Breast epithelium (tissue), 4 donors: ENCODE measurements at places on chromosomes 7 and 10.

DNA sequence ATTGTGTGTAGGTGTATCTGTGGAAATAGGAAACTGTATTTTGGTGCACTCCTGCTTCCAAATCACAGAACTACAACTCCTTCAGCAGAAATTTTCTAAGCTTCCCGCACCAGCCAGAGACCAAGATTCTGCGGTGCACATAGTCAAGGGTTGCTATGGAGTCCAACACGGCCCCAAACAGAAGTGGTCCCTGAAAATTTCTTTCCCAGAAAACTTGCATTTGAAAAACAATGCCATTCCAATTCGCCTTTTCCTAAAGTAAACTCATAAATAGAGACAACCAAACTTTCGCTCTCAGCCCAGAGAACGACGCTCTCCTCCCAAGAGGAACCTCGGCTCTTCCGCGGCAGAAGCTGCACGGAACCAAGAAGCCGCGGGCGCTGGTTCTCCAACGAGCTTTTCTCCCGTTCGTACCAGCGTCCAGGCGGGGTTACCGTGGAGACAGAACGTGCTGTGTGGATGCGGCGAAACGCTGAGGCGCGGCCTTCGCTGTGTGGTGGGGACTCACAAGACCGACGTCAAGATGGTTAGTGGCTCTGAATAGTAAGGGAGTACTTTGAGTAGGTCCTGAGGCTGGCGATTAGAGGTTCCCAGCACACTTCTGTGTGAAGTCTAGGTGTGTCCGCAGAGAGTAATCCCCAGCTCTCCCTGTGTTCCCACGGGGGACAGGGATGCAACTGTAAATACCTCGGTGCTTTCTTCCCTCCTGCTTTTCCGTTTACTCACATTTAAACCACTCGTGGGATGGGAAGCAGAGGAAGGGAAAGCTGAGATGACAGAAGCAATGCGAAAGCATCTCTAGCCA lies 24.0 kb upstream of the ZC3HAV1 start:
- peak; percentile 78 for DNase-seq

DNA sequence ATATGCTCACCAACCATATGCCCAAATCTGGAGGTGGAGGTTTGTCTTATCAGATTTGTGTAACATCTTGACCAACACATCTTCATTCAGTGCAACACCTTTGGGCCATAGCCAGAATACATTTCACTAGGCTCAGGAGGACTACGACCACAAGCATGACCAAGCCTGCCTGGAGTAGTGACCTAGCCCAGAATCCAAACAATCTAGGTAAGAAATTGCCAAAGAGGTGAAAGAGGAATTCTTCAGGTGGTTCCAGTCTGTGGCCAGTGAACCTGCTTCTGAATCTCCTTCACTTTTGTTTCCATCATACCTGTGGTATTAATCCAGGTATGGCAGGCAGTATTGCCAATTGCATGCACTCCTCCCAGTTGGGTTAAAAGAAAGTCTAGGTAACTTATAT lies 112.8 kb upstream of the RAB18 start:
- DNase-seq, result no peak

GRCh38 chr7:32564542-32564941 lies 69.3 kb downstream of the AVL9 start:
- no peak for DNase-seq

- DNase-seq, result no peak
Observed at GRCh38 chr7:50119815-50120637, 27.0 kb upstream of the ZPBP start.

GRCh38 chr10:119403921-119404320 lies 138.6 kb downstream of the RGS10 start:
- DNase-seq, result no peak

GRCh38 chr7:144386741-144387140 lies 16.8 kb downstream of the NOBOX start:
- DNase-seq, result no peak

DNA sequence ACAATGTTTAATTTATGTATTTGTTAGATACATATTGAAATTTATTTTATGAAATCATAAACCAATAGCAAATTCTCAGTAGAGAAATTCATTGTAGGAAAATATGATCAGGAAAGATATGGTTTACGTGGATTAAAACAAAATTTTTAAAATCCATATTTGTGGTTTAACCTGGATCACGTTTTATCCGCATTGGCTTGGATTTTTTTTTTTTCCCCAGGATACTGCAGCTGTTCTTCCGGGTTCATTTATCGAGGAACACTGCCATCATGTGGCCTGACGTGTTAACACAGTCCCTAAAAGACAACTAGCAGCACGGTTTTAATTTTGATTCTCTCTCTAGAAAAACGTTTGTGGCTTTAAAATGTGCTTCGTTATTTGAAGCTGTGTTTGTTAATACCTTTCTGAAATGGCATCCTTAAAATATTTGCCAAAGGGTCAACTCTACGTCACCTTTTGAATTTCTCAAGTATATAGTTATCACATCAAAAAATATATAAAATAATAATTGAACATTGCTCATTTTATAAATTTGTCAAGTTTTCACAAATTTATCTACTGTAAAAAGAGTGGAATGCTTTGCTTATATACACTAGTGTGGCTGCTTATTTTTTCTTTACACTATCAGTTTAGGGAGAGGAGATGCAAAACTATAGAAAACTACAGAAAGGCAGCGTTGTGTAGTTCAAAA lies 8.7 kb upstream of the ASB4 start:
- no peak for DNase-seq

DNA sequence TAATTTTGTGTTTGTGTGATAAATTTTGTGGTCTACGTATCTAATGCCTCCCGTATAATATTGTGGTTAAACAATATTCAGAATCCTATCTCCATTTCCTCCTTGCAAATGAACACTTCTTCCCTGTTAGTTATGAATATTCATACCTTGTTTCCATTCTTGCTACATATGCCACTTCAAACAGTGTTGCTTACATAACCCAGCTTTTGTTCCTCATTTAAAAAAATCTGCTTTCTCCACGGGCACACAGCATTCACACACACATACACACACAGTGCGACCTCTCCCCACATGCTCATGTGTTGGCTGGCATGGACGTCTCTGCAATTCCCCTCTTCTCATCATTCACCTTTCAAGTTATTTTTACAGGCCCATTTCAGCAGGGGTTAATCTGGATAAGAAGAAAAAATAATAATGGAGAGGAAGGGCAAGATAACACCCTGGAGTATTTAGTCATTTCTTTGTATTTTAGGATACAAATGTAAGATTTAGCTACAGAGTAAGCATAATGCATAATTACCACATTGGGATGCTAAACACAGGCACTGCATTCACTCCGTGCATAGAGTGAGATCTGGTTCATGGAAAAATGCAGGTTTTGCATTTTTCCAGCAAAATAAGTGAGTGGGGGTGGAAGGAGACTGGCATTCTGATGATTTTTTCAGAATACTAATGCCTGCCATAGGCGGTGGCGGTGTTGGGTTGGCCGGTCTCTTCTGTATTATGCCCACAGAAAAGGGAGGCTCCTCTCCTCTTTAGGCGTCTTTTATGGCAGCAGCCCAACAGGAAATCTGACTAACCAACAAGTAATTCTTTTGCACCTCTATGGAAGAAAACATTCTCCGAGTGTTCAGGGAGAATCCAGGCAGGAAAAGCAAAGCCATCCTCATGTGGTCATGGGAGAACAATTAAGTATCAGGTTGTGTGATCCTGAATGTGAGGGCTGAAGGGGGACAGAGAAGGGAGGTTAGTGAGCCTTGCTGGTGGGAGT lies 31.7 kb upstream of the ELMO1 start:
- no peak for DNase-seq

GRCh38 chr7:73519867-73520672 lies 2.0 kb downstream of the BAZ1B start:
- DNase-seq, result no peak

DNA sequence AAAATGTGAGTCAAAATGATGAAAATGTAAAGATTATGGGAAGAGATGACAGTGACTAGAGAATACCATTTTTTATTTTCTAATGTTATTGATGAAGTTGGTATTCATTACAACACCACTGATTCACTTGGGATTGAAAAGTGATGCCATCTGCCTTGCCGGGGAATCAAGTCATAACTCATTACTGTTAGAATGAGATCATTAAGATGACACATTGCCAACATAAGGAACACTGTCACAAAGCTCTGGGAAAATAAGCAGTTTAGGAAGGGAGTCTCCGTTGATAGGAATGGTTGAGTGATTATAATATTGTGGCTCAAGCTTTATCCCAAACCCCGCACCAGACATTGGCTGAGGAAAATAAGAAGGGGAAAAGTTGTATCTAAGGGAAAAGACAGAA lies 121.5 kb upstream of the PLPP4 start:
- no peak for DNase-seq

GRCh38 chr7:70773406-70773805 lies 358.5 kb upstream of the GALNT17 start:
- no peak for DNase-seq

DNA sequence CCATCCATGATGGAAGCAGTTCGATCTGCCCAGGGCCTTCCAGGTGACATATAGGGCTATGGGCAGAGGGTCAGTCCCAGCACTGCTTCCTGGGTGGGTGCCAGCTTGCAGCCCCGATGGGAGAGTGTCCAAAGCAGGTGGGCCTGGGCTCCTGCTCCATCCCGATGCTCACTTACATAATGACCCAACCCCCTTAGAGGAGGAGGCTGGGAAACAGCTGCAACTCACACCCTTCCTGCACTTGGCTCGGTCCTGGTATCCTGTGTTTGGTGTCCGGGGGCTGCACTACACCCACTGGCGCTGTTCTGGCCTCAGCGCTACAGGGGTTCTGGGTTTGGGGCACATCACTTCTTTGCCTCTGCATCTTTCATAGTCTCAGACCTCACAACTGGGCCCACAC lies 58.5 kb downstream of the PKD1L1 start:
- no peak for DNase-seq

GRCh38 chr7:20839196-20839735 lies 52.6 kb upstream of the SP8 start:
- no peak for DNase-seq

DNA sequence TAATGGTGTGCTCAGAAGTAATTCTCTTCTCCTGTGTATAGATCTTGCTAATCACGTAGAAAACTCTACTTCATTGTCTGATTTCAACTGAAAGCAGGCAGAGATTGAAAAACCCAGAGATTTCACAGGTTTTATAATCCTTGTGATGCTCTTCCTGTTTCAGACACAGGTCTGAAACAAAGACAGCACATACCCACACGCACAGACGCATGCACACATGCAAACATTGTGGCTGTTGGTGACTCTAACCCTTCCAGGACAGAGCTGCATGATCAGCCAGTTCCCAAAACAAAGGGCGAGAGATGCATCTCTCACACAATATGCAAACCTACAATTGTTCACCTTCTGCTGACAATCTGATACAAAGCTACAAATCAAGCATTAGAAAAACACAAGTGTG lies 11.1 kb upstream of the TFEC start:
- no peak for DNase-seq

- DNase-seq, result no peak
Observed at GRCh38 chr7:115009736-115010440, 88.0 kb downstream of the MDFIC start.

DNA sequence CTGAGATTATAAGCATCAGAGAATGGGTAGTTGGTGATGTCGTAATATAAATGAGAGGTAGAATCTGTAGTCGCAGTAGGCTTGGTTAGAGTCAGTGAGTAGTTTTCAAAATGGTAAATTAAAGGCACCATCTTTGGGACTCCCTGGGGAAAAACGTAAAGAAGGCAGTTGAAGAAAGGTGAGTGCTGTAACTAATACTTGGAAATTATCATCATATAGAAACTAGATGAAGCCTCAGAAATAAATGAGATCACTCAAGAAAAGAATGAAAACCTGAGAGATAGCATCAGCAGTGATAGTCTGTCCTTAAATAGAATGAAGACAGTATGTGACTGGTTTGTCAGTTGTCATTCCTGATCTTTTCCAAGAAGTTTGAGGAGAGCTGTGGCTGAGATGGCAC lies 23.8 kb downstream of the PALS2 start:
- no peak for DNase-seq

- DNase-seq, result no peak
Observed at GRCh38 chr7:16558761-16559302, 32.2 kb downstream of the LRRC72 start.

- no peak for DNase-seq
Observed at GRCh38 chr7:38122501-38122900, 55.5 kb upstream of the STARD3NL start.

- DNase-seq, result no peak
Observed at GRCh38 chr7:84844771-84845170, 342.1 kb downstream of the SEMA3D start.

GRCh38 chr10:113042868-113043267 lies 92.8 kb downstream of the TCF7L2 start:
- DNase-seq, result no peak

DNA sequence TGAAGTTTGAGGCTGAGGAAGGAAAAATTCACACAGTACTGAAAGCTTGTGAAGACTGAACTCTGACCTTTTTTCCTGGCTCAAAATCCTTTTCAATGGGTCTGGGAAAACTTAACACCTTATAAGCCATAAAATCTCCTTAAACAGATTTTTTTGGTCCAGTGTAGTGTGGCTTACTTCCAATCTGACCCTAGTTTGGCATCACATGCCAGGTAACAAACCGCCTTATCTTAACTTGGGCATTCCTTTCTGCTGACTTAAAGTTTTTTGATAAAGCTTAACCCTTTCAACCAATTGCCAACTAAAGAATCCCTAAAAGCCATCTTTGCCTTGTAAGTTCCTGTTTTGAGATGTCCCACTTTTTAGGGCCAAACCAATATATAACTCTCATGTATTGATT lies 13.2 kb upstream of the ITPRID1 start:
- DNase-seq, result no peak
